ENCODE measurements at places on chromosomes 4 and X.

- no peak for DNase-seq
Observed at GRCh38 chrX:37812110-37812509, 32.3 kb downstream of the CYBB start.

GRCh38 chr4:110139815-110140214, 58.6 kb downstream of the ELOVL6 start:
- DNase-seq: no peak

GRCh38 chr4:102546635-102547034, 45.5 kb downstream of the NFKB1 start:
- no peak for DNase-seq

GRCh38 chr4:113145147-113145518, 95.7 kb downstream of the ANK2 start:
- DNase-seq: no peak

DNA sequence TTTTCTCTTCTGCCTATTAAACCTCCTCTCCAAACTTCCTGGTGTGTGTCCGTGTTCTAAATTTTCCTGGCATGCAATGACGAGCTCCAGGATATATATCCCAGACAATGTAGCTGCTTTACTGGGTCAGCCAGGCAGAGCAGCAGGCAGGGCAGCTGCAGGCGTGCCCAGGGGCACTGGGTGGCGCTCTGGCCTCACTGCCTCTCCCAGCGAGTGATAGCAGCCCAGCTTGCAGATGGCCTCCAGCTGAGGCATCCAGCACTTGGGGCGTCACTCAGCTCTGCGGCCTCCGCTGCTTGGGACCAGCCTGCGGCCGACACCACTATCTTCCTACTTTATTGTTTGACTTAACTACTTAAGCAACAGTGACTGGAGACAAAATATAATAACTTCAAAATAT, 23.0 kb upstream of the UBA6 start:
- no peak for DNase-seq

DNA sequence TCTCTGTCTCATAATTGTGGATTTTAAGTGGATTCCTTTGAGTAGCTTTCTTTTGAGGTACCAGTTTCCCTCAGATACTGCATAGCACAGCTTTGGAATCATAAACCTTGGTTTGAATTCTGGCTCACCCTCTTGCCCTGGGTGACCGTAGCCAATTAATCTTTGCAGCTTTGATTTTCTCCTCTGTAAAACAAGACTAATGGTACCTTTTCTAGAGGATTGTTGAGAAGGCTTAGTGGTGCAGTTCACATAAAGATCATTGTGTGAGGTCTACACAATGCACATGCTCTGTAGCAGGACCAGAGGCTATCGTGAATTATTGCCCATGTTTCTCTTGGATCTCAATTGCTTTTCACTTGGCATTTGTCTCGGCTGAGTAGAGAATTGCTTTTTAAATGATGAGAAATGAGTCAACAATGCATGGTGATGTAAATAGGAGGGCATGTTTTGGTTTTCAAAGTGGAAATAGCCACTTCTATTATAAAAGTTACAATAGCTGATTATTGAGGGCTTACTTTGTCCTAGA, 47.9 kb downstream of the TMEM131L start:
- DNase-seq: peak; percentile 96

DNA sequence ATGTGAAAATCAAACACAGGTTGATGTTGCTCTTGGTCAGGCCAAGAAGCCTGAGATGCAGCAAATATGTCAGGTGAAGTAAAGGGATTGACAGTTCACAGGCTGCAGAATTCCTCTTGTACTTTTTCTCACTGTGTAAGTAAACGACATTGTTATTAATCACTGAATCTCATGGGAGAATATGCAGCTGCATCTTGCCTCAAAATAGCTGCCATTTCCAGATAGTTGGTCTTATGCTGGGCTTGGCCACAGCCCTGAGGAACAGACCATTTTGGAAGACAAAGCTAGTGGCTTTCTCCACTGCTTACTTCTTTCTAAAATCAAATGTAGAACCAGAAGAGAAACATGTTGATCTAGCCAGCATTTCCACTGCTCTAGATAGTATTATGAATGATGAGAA, 403.4 kb upstream of the NR3C2 start:
- DNase-seq: no peak

GRCh38 chr4:141815646-141816045, 179.3 kb downstream of the IL15 start:
- DNase-seq: no peak

DNA sequence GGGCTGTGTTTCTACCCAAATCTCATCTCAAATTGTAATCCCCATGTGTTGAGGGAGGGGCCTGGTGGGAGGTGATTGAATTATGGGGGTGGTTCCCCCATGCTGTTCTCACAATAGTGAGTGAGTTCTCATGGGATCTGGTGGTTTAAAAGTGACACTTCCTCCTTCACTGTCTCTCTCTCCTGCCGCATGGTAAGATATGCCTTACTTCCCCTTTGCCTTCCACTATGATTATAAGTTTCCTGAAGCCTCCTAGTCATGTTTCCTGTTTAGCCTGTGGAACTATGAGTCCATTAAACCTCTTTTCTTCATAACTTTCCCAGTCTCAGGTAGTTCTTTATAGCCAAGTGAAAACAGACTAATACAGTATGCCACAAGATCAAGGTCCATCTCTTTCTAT, 70.0 kb upstream of the MSX1 start:
- no peak for DNase-seq

DNA sequence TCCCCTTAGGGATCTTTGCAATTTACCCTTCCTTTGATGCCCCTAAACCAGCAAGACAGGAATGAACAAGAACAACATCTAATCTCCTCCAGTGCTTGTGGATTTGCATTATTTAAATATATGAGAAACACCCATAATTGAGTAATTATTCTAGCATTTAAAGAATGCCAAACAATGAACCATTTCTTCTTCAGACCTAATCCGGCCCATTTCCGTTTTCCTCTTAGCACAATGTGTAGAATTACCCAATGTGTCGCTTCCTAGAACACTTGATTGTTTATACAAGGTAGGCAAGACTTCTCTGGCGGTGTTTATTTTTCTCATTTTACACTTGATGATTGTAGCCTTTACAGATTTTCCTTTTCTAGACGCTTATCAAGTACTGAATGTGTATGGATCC, 43.5 kb downstream of the CLDN34 start:
- no peak for DNase-seq

DNA sequence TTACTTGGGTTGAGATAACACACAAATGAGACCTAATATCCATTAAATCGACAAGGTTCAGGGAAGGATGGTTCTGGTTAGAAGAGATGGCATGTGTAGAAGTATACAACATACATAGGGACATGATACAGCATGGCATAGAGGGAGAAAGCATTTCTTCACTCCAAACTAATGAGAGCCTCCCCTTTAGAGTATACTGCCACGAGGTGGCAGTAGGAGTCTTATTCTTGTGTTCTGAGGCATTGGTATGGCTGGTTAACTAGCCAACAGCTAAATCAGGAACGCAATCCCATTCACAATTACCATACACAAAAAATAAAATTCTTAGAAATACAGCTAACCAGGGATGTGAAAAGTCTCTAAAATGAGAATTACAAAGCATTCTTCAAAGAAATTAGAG, 29.1 kb upstream of the TRO start:
- DNase-seq: peak; percentile 53

GRCh38 chr4:140581078-140581477, 12.3 kb upstream of the UCP1 start:
- DNase-seq: no peak

DNA sequence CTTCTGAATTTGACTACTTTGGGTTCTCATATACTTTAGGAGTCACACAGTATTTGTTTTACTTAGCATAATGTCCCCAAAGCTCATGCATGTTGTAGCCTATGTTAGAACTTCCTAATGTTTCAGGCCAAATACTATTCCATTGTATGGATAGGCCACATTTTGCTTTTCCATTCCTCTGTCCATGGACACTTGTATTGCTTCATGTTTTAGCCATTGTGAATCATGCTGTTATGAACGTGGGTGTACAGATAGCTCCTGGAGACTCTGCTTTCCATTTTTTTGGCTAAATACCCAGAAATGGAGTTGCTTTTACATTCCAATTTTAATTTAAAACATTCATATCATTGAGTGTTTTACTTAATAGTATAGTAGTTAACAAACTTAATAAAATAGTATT, 54.5 kb downstream of the HTT start:
- peak; percentile 56 for DNase-seq

- DNase-seq: peak; percentile 58
Observed at GRCh38 chr4:121358473-121358872, 22.3 kb downstream of the QRFPR start.

DNA sequence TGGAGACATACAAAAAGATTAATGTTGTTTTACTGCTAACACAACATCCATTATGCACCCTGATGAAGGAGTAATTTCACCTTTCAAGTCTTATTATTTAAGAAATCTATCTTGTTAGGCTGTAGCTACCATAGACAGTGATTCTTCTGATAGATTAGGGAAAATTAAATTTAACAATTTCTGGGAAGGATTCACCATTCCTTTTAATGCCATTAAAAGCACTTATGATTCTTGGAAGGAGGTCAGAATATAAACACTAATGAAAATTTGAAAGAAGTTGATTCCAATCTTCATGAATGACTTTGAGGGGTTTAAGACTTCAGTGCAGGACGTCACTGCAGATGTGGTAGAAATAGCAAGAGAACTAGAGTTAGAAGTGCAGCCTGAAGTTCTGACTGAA, 69.8 kb downstream of the F11 start:
- no peak for DNase-seq

- DNase-seq: no peak
Observed at GRCh38 chrX:96764864-96765263, 80.2 kb downstream of the DIAPH2 start.

DNA sequence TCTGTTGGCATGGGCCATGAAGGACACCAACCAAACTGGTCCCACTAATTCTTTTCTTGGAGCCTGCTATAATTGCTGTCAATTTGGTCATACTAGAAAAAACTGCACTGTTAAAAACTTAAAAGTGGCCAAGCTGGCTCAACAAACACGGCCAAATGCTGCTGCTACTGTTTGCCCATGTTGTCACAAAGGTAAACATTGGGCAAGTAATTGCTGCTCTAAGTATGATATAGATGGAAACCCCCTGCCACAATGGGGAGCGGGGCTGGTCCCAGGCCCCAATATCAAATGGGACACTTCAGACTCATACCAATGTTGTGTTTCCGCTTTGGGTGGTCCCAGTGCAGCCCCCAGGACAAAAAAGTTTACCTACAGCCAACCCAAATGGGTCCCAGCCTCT, 52.1 kb downstream of the SPIN3 start:
- DNase-seq: no peak

DNA sequence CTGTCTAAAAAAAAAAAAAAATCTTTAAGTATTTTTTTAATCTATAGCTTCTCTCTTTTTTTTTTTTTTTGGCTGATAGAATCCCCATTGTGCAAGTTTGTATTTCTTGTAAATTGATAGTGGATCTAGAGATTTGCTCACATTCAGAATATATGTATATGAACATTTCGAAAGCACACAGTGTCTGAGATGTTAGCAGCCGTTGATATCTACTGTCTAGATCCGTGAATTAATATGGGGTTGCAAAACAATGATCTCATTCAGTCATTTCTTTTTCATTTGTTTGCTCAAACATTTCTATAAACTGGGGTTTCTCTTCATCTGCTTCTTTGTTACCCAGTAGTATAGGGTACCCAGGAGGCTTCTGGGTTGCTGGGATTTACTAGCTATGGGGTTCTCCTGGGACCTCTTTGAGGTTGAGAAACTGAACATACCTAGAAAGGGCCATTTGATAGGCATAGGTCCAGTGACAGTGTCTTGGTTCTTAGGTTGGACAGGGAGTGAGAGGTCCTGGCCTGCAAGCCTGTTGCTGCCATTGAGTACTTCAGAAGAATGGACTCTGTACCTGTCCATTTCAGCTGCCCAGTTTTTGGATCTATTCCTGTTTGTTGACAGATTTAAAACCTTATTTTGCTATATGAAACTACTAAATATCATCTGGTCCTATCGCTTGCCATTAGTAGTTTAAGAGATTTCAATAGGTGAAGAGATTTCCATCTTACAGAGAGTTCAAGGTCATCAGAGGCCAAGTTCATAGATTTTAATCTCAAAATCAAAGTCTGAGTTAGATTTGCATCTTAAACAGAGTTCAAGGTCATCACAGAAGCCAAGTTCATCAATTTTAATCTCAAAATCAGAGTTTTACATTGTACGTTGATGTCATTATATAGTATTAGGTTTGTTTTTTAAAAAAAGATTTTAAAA, 50.8 kb downstream of the WWC2 start:
- no peak for DNase-seq

DNA sequence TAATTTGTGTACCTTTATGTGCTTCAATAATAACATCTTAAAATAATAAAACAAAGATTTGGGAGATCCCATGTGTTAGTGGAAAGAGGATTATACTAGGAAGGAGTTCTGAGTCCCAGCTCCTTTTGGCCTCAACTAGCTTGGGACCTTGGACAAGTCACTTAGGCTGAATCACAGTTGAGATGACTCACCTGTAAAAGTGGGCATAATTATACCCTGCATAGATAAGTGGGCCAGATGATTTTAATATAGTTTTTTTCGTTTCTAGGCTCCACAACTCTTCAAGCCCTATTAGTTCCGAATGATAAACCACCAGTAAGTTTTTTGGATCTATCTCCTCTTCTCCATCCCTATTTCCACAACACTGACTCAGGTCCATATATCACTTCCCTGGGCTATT, 131.8 kb downstream of the ENOX2 start:
- no peak for DNase-seq

DNA sequence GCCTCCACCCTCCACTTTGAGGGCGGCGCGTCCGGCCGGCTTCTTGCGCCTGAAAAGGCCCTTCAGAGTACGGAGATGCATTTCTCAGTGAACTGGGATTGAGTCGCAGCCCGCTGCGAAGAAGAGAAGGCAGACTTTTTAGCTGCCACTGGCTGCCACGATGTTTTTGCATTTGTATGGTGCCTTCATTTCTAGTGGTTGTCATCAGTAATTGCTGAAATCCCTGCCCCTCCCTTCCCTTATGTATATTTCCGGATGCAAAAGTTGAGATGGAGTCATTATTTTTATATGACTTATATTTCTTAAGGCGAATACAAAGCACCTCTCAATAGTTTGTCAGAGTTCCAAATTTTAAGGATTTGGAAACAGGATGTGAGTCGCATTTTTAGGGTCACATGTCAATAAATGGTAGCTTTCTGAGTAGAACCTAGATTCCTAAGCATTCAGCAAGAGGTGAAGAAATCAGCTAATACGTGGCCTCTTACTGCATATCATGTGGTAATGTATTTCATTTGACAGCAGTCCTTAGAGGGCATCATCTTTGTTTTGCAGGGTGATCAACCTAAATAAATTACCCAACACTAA, 658 bp downstream of the ATP6AP2 start:
- DNase-seq: peak; percentile 15
